ENCODE measurements at places on chromosomes 2 and 18. TPM values are rescaled to one million over a fixed set of nuclear protein-coding genes. Genes with fewer than 3 reads are reported as not detected.
A peak's percentile ranks its signal among the peaks of the same experiment; 100 is the strongest.

- DNase-seq = no peak
- no peaks in the 10 kb centered on the region for H3K36me3 ChIP-seq
- H3K4me3 ChIP-seq = no peak overlapping the region
- no peak overlapping the region for H3K27ac ChIP-seq
- no peaks in the 10 kb centered on the region for H3K27me3 ChIP-seq
Observed at GRCh38 chr2:124035001-124035400, 9.9 kb downstream of the CNTNAP5 start.

DNA sequence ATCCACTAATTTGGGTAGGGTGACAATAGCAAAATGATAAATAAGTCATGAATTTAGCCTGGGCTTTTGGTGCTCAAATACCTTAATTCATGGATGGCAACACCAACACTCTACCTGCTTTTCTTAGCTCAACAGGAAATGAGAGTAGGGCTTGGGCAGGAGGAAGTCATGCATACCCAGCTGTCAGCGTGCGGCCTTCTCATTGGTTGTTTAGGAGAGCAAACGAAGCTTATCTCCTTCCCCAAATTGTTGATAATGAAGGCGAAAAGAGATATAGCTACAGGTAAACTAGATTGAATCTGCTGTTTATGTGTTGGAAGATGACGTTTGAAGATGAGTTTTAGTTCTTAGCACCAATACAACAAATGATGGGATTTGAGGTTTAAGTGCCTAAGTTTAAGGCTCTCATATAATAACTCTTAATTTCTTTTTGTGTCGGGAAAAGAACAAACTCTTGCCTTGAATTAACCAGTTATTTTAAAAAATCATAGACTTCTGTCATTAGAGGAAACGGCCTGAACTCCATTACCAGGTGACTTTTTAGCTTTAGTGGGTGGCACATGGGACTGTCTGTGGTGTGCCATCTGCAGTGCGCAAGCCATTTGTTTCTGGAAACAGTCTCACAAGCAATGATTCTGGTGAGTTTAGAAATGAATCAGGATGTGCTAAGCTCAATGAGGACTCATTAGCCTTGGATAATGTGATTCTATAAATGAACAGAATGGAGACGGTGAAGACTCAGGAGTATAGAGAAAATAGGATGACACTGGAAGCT, 19.8 kb downstream of the MAP4K4 start:
- H3K4me3 ChIP-seq = no peak overlapping the region
- no peak overlapping the region for H3K27ac ChIP-seq
- no peaks in the 10 kb centered on the region for H3K27me3 ChIP-seq
- DNase-seq = no peak
- H3K4me1 ChIP-seq = peaks cover 1% of the 10 kb centered on the region

DNA sequence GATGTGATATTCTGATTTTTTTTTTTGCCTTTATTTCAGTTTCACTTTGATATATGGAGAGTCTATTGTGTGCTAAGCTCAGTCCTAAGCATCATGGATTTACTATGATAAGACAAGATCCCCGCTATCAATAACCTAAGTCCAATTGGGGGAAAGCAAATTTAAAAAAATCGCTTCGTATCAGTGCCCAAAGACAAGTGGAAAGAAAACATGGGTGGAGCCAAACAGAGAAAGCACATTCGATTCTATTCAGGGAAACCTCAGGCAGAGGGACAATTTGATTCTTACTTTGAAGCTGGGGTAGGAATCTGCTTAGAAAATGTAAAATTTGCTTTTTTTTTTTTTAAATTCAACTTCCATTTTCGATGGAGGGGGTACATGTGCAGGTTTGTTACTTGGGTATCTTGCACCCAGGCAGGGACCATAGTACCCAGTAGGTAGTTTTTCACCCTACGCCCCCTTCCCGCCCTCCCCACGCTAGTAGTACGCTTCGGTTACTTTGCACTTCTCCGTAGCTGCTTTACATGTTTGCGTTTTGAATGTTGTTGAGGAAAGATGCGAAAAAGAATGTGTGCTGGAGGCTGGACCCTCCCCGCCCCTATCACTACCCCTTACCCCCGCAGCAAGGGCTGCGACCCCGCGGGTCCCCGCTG, 12.4 kb downstream of the KIF5C start:
- H3K36me3 ChIP-seq = no peaks in the 10 kb centered on the region
- H3K27ac ChIP-seq = no peak overlapping the region
- no peaks in the 10 kb centered on the region for H3K27me3 ChIP-seq
- H3K4me1 ChIP-seq = no peaks in the 10 kb centered on the region
- DNase-seq = no peak

GRCh38 chr2:217095511-217096205, 235.8 kb upstream of the TNP1 start:
- H3K4me3 ChIP-seq = no peak overlapping the region
- no peaks in the 10 kb centered on the region for H3K27me3 ChIP-seq
- H3K36me3 ChIP-seq = no peaks in the 10 kb centered on the region
- no peak for DNase-seq

DNA sequence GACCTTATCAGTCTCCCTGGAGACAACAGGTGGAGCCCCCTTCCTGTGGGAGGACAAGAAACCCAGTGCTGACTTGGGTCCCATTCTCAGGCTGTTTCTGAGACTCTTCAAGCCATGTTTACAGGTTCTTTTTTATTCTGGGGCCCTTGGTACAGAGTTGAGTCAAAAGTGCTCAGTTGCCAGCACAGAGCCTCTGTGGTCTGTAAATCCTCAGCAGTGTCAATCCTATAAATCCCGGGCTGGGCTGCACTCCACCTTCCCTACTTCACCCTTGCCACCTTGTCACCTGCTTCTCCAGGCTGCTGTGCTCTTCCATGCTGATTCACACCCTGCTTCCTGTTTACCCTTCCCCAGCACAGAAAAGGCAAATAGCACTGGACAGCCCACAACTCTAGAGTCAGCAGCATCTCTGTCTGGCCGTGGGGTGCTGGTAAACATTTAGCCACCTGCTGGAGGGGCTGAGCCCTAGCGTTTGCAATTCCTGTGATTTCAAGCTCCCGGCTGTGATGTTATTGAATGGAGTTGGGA, 74.7 kb downstream of the TNFRSF11A start:
- H3K4me1 ChIP-seq = no peaks in the 10 kb centered on the region
- H3K36me3 ChIP-seq = no peaks in the 10 kb centered on the region
- no peaks in the 10 kb centered on the region for H3K27me3 ChIP-seq
- H3K4me3 ChIP-seq = no peak overlapping the region

DNA sequence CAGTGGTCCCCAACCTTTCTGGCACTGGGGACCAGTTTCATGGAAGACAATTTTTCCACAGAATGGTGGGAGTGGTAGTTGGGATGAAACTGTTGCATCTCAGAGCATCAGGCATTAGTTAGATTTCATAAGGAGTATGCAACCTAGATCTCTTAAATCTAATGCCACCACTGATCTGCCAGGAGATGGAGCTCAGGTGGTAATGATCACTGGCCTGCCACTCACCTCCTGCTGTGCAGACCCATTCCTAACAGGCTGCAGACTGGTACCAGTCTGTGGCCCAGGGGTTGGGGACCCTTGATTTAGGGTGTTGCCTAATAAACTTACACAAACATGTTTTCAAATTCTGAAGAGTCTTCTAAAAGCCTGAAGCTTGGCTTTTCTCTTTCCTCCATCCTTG, 261.3 kb downstream of the CDH19 start:
- H3K4me3 ChIP-seq = no peak overlapping the region
- H3K27me3 ChIP-seq = no peaks in the 10 kb centered on the region
- DNase-seq = no peak
- no peak overlapping the region for H3K27ac ChIP-seq
- H3K4me1 ChIP-seq = no peaks in the 10 kb centered on the region

DNA sequence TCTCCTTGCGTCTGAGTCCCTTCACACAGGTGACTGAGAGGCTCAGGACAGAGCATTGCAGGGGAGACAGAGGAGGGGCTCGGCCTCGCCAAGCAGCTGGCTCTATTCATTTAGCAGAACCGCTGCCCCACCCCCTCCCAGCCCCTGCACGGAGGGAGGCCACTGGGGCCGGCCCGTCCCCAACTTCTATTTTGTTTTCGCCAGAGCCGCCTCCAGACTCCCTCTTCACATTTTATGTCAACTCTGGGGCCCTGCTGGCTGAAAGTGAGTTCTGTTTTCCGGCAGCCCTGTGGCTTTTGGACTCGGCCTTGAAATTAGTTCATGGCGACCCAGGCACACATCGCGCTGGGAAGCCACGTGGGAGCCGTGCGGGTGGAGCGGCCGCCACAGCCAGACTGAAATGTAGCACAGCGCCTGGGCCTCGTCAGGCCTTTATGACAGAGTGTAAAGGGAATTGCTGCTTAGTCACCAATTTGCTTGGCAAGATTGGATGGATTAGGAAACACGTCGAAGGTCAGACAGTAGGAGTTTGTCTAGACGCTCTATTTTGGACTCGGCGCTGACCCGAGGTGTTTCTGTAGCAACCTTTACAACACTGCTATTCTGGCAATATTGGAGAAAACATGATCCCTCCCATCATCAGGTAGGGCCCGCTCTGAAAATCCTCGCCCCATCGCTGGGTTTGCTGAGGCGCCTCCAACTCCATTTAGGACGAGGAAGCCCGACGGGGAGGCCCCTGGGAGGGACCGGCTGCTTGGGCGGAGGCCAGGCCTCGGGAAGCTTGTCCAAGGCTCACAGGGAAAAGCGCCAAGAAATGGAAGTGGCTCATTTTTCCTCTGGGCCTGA, 90.7 kb upstream of the CTDP1 start:
- H3K4me1 ChIP-seq = no peaks in the 10 kb centered on the region
- H3K36me3 ChIP-seq = no peaks in the 10 kb centered on the region
- H3K27me3 ChIP-seq = no peaks in the 10 kb centered on the region
- peak; percentile 96 for DNase-seq

- H3K4me3 ChIP-seq = no peak overlapping the region
- H3K4me1 ChIP-seq = no peaks in the 10 kb centered on the region
- peak; percentile 86 for DNase-seq
- no peaks in the 10 kb centered on the region for H3K36me3 ChIP-seq
- no peak overlapping the region for H3K27ac ChIP-seq
Observed at GRCh38 chr2:43057026-43057741, 169.2 kb downstream of the ZFP36L2 start.

GRCh38 chr2:158714420-158714819, 80.7 kb upstream of the DAPL1 start:
- H3K4me3 ChIP-seq = no peak overlapping the region
- H3K27ac ChIP-seq = no peak overlapping the region
- no peaks in the 10 kb centered on the region for H3K27me3 ChIP-seq
- H3K4me1 ChIP-seq = peaks cover 3% of the 10 kb centered on the region
- DNase-seq = no peak

DNA sequence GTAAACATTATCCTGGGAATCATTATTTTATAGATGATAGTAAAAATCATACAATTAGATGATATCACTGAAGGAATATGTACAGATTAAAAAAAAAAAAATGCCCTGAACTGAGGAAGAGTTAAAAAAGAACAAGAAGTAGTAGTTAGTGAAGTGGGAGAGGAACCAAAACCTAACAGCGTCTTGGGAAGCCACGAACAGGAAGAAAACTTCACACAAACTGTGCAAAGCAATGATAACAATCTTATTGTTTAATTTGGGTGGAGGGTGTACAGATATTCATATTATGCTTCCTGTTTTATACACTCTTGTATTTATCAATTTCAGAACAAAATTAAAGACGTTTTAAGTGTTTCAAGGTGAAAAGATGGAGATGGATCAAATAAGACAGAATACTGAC, 3.5 kb downstream of the HEATR5B start:
- DNase-seq = no peak
- H3K4me3 ChIP-seq = no peak overlapping the region
- H3K4me1 ChIP-seq = peaks cover 6% of the 10 kb centered on the region
- H3K36me3 ChIP-seq = no peaks in the 10 kb centered on the region
- H3K27me3 ChIP-seq = no peaks in the 10 kb centered on the region

GRCh38 chr18:61953161-61953560, 60.4 kb upstream of the RNF152 start:
- no peak for DNase-seq
- H3K27ac ChIP-seq = no peak overlapping the region
- H3K4me1 ChIP-seq = peaks cover 7% of the 10 kb centered on the region
- no peak overlapping the region for H3K4me3 ChIP-seq

GRCh38 chr2:209864716-209865295, 93.2 kb downstream of the UNC80 start:
- no peaks in the 10 kb centered on the region for H3K36me3 ChIP-seq
- no peak overlapping the region for H3K4me3 ChIP-seq
- H3K27me3 ChIP-seq = no peaks in the 10 kb centered on the region
- H3K27ac ChIP-seq = no peak overlapping the region
- DNase-seq = no peak

GRCh38 chr2:160308915-160309314, 108.8 kb upstream of the ITGB6 start:
- H3K36me3 ChIP-seq = no peaks in the 10 kb centered on the region
- no peaks in the 10 kb centered on the region for H3K27me3 ChIP-seq
- H3K27ac ChIP-seq = no peak overlapping the region

- H3K27me3 ChIP-seq = no peaks in the 10 kb centered on the region
- peak within 1 kb of the TSS; percentile 53 for H3K4me3 ChIP-seq
- DNase-seq = no peak
- H3K36me3 ChIP-seq = no peaks in the 10 kb centered on the region
Observed at GRCh38 chr2:157257312-157258252, at the start of gene GALNT5. Gene GALNT5 (plus strand): TSS chr2:157257705. CDS start chr2:157258083, 378 bp downstream.

- H3K4me3 ChIP-seq = no peak overlapping the region
- H3K27ac ChIP-seq = no peak overlapping the region
- H3K4me1 ChIP-seq = no peaks in the 10 kb centered on the region
- no peaks in the 10 kb centered on the region for H3K36me3 ChIP-seq
Observed at GRCh38 chr2:195388028-195388427, 269.0 kb upstream of the SLC39A10 start.

The SALL3 gene
- polyA plus RNA-seq = not detected

The GDF7 gene
- polyA plus RNA-seq = 4.1 TPM

The PFN4 gene
- 0.63 TPM for polyA plus RNA-seq

The ARHGAP15 gene
- 9.8 TPM for polyA plus RNA-seq

The MROH2A gene
- not detected for polyA plus RNA-seq

The NT5DC4 gene
- polyA plus RNA-seq = not detected

The CD8B gene
- polyA plus RNA-seq = 3.0 TPM

The GPR75 gene
- 0.90 TPM for polyA plus RNA-seq

The BIN1 gene
- polyA plus RNA-seq = 20.3 TPM

Data from aorta (tissue), 5 donors.